ENCODE measurements at places on chromosomes 6 and 20.

- no peak for DNase-seq
These were observed 60.0 kb downstream of the DNAH8 start for GRCh38 chr6:38774929-38775707.

DNA sequence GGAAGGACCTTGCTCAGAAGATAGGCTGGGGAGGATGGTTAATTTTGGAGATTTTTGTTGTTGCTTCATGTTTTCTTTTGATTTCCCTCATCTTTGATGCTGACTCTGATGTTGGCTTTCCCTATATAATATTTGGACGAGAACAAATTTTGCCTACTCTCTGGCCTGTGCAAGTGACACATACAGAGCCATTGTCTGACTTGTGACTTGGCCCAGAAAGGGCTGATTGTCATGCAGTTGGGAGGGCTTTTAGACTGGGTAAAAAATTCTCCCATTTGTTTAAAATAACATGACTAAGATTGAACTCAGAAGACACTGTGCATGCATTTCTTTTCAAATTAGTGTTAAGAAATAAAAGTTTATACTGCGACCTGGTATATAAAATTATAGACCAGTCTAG is 98.6 kb upstream of the SUPT3H start:
- DNase-seq, result no peak

- DNase-seq, result no peak
These were observed 5.5 kb downstream of the POU3F2 start for GRCh38 chr6:98839781-98840361.

DNA sequence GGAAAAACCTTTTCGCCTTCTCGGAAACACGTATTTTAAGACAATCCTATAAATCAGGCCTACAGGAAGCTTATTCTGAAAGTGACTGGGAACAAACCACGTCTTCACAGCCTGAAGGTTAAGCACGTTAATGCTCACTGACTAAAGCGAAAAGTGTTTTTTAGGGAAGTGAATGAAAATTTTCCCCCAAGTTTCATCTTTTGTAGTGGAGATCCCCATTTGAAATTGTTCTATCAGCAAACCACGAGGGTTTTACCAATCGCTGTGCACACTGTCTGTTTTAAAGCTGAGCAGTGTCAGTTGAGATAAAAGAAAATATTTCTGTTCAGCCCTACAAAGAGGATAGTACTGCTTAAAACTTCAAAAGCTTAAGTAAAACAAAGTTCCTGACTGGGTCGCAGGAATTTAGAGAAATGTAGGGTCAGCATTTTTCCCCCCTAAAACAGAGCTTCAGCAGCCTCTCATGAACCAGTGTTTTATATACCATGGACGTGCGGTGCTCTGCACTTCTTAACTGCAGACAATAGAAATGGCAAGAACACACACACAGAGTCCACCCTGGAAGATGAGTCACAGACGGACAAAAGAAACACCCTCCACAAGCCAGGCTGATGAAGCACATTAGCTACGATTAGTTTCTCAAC is 34.9 kb downstream of the SLC22A23 start:
- DNase-seq, result no peak

- DNase-seq, result no peak
These were observed 172.9 kb downstream of the ADGRG6 start for GRCh38 chr6:142474531-142475289.

- no peak for DNase-seq
These were observed 95.5 kb upstream of the AGPAT4 start for GRCh38 chr6:161369339-161369738.

DNA sequence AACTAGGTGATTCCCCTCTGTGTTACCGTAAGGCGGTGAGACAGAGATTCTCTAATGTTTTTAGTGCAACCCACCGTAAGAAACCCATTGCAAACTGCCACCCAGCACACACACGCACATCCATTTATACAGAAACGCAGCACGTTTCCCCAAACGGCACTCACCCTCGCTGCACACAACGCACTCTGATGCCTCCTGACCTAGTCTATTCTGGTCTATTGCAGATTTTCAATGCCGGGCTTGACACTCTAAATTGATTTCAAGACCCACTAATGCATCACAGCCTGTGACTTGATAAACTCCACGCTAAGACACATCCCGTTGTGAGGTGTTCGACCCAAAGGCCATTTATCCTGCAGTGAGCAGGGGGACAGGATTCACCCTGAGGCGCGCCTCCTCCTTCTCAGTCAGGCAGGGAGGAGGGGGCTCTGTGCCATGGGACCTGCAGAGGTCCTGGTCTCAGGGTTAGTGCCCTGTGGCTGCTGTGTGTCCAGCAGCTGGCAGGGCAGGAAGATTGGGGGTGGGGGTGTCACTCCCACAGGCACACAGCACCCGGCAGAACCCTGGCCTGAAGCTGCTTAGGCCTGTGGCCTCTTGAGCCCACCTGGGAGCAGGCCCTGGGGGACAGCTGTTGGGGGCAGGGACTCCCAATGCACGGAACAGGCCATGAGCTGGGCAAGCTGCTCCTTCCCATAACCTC is 335.6 kb downstream of the PREX1 start:
- DNase-seq, result no peak

DNA sequence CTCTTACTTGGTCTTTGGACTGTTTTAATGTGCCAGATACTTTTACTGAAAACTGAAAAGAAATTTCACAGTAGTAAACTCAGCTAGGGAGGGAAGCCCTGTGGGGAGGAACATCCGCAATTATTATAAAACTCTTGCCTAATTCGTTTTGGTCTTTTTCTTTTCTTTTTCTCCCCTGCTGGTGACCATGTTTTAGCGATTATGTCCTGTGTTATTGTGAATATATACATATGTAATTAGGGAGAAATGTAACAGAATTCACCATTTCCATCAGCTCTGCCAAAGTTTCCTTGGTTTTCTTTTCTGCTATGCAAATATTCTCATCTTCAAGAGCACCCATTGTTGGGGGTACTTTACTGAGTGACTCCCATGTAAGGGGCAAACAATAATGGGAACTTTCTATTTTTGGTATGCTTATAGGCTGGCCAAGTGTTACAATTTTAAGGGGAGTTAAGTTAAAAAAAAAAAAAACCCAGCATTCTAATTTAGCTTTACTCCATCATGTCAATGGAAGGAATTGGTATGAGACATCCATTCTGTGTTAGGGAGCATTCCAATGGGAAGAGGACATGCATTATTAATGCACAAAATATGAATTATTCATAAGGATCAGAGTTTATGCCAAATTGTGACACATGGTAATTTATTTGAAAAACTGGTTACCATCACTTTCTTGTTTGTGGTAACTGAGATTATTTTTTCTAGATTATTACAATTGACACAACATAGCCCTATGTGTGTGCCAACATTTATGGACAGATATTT is 2.0 kb downstream of the DOK5 start:
- DNase-seq, result no peak

DNA sequence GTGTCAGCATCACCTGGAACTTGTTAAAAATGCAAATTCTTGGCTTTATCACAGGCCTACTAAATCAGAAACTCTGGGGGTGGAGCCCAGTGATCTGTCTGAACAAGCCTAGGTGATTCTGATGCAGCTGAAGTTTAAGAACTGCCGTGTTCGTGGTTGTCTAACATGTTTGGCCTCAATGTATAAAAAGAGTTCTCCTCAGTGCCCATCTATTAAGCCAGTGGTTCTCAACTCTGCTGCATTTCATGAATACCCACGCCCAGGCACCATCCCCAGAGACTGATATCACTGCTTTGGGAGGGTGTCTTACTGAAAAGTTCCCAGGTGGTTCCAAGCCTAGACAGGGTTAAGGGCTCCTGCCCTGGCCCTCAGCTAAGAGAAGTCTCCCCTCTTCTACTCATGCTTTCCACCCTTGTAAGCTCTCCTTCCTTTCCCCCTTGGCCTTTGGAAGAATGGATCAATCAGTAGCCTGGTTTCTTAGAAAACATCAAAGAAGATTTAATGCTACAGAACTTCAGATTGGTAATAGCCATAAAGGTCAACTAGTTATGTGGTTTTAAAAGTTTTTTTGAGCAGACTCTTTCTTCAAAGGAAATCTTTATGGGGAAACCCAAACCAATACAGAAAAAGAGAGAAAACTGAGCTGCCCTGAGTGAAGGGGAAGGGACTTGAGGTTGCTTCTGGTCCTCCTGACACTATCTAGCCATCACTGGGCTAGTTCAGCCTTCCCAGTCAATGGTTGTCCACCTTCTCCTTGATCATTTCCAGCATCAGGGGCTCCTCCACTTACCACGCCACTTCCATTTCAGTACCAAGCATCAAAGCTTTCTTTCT is 38.9 kb upstream of the TNFAIP3 start:
- DNase-seq, result no peak

GRCh38 chr20:36881888-36882287 is 6.0 kb downstream of the TLDC2 start:
- no peak for DNase-seq

- no peak for DNase-seq
These were observed 51.2 kb downstream of the TP53INP2 start for GRCh38 chr20:34755367-34755766.

- DNase-seq, result no peak
These were observed 190.9 kb downstream of the OTOR start for GRCh38 chr20:16939051-16939450.

DNA sequence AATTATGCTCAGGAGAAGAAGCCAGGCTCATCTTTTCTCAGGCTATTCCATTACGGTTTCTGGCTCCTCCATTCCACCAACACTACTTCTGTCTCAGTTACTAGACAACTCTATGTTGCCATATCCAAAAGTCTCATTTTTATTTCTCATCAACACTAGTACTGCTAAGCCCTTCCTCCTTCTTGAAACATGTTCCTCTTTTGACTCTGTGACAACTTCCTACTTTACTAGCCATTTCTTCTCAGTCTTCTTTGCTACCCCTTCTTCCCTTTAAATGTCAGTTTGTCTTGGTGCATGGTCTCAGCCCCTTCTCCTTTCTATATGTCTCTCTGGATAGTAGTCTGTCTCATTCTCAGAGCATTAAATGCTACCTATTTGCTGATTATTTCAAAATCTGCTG is 7.1 kb upstream of the ADGRG6 start:
- DNase-seq, result no peak

DNA sequence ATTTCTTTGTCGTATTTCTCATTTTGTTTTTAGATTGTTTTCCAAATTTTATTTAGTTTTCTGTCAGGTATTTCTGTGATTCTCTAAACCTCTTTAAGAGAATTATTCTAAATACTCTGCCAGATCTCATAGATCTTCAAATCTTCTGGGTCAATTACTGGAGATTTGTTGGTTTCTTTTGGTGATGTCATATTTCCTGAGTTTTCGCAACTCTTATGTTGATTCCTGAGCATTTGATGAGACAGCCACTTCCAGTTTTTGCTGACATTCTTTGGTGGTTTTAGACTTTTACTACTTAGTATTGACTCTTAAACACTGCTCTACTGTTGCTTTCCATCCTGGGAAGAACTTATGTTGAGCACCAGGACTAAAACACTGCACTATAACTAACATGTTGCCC is 21.9 kb downstream of the ADGB start:
- no peak for DNase-seq

- DNase-seq, result no peak
These were observed 181.0 kb upstream of the ZNF217 start for GRCh38 chr20:53774461-53775203.

GRCh38 chr6:27545271-27546046 is 72.6 kb upstream of the ZNF184 start:
- DNase-seq, result no peak

DNA sequence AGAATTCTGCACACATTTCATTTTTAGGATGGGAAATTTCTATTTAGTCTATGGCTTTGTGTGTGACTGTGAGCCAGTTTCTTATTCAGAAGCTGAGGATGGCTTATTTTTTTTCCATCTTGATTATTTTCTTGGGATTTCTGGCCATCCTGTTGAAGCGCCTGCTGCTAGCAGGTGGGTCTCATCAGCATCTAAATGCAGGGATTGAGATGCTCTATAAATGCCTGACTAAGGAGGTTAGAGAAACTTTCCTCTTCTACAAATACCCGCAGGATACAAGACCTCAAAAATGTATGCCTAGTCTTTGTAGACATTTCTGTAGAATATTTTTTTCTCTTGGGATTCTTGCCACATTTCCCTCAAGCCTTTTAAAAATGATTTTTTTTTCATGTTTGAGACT is 138.0 kb upstream of the CCN2 start:
- DNase-seq, result no peak

DNA sequence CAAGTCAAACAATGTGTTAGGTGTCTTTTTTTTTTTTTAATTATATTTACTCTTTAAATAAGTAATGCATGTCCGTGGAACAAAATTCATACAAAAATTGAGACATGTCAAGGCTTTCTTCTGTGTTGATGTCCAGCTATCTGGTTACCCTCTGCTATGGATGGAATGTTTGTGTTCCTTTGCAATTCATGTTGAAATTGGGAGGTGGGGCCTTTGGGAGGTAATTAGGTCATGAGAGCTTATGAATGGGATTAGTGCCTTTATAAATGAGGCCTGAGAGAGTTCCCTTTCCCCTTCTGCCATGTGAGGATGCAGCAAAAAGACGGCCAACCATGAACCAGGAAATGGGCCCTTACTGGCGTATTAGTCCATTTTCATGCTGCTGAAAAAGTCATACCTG is 83.1 kb upstream of the KCNG1 start:
- no peak for DNase-seq

DNA sequence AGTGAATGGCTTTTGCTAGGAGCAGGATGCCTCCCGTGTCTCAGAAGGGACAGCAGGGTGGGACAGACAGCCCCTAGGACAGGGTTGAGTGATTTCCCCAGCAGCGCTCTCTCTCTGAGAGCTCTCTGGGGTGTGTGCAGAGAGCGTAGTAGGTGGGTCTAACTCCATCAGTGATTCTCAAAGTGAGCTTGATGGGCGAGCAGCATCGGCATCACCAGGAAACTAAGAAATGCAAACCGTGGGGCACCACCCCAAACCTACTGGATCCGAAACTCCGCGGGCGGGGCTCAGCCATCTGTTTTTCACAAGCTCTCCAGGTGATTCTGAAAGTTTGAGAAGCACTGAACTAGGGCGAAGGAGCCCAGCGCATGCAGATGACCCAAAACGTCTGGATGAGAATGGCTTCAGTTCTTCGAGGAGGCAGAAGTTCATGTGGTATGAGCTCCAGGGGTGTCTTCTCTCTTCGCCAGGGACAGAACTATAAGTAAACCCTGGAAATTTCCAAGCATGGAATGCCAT is 119.6 kb upstream of the RNF24 start:
- DNase-seq, result no peak

DNA sequence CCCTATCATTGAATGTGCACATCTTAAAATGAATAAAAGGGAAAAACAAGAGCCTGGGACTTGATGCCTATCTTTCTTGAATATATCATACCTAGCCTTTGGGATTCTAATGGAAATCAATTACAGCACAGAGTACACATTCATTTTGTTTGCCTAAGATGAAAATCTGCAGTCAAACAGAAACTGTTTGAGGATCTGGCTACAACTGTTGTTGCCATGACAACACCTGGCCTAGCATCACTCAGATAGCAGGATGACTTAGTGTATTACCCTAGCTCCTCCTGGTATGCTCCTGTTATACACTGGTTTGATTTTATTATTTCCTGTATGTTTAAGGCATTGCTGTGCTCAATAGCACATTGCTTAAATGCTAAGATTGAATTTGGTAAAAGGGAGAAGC is 71.5 kb upstream of the LAMP5 start:
- DNase-seq, result no peak

All from T-helper 22 cell (primary cell).